ENCODE measurements at places on chromosomes 2 and 18.

GRCh38 chr2:8320311-8321066 is 361.4 kb upstream of the ID2 start:
- no peak for DNase-seq

- no peak for DNase-seq
Measured at GRCh38 chr2:29703336-29703735, 218.1 kb downstream of the ALK start.

DNA sequence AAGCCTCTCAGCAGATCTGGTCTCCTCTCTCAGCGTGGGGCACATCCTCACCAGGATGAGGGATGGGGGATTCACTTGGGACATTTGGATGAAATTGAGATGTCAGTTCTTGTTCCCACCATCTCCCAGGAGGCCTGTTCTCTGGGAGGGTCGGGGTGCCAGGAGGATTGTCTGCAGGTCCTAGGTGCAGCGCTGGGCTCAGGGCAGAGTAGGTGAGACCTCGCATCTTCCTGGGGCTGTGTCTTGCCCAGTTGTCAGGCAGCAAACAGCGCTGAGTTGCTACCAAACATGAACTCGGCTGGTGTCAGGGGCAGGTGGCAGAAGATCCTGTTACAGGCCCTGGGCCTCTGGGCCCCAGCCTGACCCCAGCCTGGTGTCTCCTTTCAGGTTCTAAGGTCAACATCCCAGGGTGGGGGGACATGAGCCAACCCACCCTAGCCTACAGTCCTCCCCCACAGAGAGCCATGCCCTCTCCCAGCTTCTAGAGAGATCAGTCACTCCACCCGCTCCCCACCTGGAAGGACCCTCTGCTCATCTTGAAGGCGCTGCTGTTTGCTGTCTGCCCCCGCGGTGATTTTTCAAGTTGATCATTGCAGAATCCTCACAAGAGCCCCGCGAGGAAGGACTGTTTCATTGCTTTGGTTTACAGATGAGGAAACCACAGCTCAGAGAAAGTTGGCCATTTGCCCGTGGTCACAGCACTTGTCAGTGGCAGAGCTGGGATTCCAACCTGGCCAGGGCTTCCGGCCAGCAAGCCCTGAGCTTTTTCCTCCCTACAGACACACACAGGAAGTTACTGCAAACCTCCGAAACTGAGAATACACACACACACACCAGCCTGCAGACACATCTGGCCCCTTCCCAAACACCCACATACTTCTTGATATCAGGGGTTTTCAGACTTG is 83.9 kb downstream of the STPG4 start:
- DNase-seq = no peak

- DNase-seq = no peak
Measured at GRCh38 chr2:119744335-119744939, 15.3 kb upstream of the PTPN4 start.

DNA sequence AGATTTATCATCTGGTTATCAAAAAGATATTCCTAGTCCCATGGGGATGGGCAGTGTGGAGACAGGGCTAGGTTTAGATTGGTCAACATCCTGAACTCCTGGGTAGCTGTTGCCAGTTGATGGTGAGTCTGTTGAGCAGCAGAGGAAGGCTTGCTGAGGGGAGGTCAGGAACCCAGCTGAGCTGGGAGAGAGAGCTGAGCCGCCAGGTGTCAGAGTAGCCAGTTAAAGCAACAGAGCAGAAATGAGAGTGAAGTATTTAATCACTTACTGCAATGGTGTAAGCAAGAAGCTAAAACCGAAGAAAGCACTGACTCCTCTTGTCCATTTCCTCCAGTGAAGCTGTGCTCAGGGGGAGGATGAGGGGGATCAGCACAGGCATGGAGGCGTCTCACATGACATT is 29.6 kb downstream of the SMYD1 start:
- DNase-seq = no peak

- DNase-seq = no peak
Measured at GRCh38 chr2:67974559-67975430, 88.0 kb downstream of the C1D start.

DNA sequence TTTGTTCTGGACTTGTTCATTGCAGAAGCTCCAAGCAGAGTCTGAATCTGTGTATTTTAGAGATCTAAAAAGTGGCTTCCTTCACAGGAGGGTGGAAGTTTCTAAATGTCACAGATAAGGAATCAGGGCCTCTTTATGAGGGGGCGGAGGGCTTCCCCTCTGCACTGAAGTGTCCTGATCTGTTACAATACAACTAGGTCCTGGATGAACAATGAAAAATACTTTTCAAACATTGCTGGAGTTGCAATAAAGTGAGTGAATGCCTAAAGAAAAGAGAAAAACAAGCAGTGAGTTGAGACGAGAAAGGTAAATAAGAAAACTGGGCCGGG is 179.3 kb upstream of the HDAC4 start:
- DNase-seq = no peak

DNA sequence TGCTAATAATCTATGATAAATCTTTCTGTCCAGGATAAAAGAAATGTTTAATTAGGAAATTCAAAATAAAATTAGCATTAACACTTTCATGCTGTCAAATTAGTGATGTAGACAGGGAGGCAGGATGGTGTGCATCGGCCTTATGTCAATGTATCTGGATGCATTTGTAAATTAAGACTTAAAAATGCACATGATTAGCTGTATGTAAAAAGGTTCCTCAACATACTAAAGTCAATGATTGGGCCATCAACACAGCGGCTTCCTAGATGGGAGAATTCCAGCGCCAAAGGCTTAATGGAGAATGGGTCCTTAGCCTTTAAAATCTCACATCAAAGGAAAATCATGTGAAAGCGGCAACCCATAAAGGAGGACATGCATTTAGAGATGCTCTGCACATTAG is 77.5 kb upstream of the ZEB2 start:
- DNase-seq = no peak

DNA sequence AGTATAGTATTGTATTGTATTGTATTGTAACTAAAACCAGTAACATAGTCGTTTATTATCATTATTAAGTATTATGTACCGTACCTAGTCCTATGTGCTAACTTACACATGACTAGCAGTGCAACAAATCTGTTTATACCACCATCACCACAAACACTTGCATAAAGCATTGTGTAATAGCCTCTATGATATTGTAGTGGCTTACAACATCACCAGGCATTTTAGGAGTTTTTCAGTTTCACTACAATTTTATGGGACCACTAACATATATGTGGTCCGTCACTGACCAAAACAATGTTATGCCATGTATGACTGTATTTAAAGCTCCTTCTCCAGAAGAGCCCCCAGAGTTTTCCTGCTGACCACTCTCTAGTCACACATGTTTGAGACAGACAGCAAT is 306.2 kb downstream of the SETBP1 start:
- no peak for DNase-seq

- no peak for DNase-seq
Measured at GRCh38 chr2:4561196-4561595, 857.8 kb downstream of the DCDC2C start.

DNA sequence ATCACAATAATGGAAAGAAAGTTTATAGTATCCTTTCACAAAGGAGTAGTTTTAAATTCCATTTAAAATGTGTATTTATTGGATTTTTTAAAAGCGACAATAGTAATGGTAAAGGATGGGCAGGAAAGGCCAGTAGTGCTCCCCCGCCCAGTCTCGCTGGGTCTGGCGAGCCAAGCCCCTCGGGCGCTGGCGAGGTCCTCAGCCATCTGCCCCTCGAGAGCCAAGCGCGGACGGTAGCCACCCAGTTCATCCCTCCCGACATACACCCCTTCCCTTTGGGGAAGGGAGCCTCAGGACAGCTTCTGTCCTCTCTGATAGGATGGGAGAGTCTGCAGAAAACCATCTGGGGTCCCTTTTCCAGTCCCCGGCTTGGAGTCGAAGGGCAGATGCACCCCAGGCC is 45.2 kb downstream of the BOLA3 start:
- no peak for DNase-seq

DNA sequence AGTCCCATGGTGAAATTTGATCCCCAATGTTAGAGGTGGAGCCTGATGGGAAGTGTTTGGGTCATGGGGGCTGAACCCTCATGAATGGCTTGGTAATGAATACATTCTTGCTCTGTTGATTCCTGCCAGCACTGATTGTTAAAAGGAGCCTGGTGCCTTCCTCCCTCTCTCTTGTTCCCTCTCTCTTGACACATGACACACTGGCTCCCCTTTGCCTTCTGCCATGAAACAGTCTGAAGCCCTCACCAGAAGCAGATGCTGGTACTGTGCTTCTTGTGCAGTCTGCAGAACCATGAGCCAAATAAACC is 30.6 kb upstream of the EPC2 start:
- no peak for DNase-seq

DNA sequence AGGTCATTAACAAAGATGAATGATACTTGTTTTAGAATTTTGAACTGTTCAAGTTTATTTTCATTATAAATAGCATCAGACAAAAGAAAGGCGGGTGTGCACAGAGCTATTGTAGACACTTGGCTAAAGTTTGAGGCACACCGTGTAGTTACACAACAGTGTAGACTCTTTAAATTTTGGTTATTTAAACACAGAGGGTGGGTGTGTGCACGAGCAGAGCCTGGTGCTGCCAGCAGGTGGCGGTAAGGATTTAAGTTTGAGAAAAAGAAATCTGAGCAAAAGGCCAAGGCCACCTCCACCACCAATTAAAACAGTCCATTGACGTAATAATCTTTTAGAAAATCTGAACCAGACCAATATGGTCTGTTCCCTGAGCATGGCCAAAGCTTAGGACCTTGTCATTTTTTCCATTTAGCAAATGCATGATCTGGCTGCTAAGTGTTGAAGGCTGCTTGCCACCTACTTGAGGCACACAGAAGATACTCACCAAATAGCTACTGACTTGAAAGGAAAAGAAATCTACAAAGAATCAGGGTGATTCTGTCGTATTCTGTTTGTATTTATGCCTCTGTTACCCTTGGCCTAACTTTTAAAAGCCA is 14.3 kb downstream of the COPS7B start:
- DNase-seq = no peak

GRCh38 chr2:5077479-5078089 is 614.6 kb upstream of the SOX11 start:
- no peak for DNase-seq

- DNase-seq = no peak
Measured at GRCh38 chr2:118857677-118858484, 10.4 kb upstream of the EN1 start.

- DNase-seq = no peak
Measured at GRCh38 chr18:79965119-79965902, 868 bp downstream of the HSBP1L1 start.

DNA sequence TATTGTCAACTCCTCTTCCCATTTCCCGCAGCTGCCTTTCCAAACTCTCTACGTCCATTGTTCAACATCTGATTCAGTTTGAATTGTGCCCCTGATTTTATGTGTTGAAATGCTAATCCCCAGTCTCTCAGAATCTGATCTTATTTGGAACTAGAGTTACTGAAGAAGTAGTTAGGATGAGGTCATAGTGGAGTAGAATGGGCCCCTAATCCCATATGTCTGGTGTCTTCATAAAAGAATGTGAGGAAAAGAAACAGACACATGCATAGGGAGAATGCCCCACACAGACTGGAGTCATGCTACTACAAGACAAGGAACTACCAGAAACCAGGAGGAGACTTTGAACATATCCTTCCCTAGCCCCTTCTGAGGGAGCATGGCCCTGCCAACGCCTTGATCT is 99.2 kb downstream of the LRP1B start:
- no peak for DNase-seq

DNA sequence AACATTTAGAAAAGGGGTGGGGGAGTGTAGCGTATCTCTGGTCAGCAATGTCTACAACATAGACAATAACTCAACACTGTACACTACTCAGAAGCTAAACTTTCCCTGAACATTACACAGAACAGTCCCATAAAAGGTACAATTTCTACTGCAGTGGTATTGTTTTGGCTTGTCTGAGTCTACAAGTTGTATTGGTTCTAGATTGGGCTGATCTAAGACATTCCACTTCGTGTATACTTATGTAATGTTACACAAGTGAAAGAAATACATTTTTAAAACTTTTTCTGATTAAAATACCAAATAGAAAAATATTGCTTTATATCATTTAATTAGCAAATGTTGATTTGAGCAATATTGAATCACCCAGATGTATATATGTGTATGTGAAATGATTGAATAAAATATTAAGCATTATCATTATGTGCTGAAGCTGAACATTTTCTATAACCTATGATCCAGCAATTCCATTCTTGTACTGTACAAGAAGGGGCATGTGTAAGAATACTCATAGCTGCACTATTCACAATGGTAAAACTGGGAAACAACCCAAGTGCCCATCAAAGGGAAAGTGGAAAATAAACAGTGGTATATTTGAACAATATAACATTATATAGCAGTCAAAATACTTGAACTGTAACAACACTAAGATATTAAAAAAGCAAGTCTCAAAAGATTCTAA is 52.4 kb downstream of the VSNL1 start:
- DNase-seq = no peak

DNA sequence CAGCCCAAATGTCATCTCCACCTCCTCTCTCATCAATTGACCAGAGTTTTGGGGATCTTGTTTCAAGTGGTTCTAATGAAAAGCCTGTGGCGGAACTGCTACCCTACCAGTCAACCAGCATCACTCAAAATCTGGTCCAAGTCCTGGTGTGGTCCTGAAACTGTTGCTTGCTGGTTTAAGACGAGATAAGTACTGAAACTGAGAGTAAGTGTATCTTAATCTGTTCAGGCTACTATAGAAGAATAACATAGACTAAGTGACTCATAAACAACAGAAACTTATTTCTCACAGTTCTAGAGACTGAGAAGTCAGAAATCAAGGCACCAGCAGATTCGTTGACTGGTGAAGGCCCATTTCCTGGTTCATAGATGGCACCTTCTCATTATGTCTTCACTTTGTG is 879 bp upstream of the GALNT5 start:
- DNase-seq = no peak

DNA sequence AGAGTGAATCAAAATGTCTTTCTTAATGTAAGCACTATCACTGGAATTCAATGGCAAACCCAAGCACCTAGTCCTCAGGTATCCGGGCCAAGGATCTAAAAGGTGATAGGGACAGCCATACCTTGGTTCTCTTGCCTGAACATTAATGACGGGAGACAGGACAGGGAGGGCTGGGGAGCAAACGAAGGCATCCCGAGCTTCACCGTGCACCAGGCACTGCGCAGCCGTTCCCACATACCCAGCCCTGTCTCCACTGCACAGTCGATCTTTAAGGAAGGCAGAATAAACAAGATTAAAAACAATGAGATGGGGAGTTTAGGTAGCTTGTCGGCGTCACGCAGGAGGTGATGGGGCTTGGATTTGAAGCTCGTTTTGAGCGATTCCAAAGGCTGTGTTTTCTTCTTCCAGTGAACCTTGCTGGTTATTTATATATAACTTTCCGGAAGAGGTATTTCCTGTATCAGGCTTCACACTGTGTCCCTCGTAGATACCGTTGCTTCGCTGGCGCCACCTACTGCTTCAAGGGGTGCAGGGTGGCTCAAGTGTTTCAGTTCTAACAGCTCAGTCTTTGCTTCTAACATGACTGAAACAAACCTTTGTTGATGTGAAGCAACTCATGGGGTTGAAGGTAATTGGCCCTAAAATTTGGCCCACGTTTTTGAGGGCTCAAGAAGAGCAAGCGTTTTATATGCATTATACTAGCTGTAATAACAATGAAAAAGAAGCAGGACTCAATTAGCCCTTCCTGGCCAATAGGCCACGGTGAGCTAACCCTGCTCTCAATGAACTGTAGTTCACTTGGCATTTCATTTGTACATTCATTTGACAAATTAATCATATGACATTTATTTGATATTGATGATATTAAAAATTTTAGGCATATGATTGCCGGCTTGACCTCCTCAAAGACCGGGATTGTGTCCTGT is 77.4 kb downstream of the DCDC2C start:
- DNase-seq = no peak

GRCh38 chr2:174067815-174068214 is 102.6 kb upstream of the SP3 start:
- no peak for DNase-seq

GRCh38 chr2:233267516-233268245 is 16.2 kb downstream of the ATG16L1 start:
- no peak for DNase-seq
